Ovary (tissue), 10 donors: ENCODE measurements at places on chromosomes 13 and 19.

DNA sequence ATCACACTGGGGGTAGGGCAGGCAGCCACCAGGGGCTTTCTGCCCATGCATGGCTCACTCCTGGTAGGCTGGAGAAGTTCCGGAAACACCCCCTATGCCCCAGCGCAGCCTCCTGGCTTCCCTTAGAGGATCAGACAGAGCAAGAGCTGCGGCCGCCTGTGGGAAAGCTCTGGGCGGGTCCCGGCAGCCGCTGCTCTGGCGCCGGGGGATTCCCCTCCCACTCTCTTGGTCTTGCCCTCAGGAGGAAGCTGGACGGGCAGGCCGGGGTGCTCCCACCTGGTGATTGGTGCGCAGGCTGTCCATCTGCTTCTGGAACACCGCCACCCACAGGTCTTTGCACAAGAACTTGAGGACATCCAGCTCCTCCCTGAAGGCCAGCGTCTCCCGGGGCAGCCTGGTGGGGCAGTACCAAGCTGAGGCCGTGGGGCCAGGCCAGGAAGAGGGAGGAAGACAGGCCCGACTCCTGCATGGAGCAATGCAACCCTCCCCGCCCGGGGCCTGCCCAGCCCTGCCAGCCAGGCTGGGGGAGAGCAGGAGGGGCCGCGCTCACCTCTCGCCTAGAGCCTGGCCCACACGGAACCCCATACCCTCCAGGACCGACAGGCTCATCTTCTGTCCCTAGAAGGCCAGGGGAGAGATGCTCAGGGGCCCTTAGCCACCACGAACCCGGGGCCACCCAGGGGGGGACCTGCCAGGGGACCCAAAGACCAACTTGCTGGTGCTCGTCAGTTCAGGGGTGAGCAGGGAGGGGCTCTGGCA, 4.0 kb upstream of the NKPD1 start:
- peak; percentile 60 for DNase-seq

DNA sequence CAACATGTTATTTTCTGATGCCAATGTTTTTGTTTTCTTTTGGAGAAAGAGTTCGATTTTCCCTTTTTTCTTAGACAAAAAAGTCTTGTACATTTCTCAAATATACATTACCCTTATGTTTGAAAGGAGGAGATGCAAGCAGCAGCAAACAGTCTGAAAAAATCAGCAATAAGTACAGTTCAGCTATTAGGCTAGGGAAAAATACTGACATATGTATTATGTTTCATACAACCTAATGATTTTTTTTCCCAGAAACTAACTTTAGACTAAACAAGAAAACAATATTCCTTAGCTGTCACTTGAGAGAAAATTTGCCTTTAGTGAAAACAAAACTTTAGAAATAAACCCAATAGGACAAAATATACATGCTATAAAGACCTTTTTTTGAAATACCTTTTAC, 1223.5 kb downstream of the SLITRK1 start:
- DNase-seq, result no peak

GRCh38 chr13:42969565-42970172, 22.4 kb downstream of the EPSTI1 start:
- DNase-seq, result peak; percentile 74

DNA sequence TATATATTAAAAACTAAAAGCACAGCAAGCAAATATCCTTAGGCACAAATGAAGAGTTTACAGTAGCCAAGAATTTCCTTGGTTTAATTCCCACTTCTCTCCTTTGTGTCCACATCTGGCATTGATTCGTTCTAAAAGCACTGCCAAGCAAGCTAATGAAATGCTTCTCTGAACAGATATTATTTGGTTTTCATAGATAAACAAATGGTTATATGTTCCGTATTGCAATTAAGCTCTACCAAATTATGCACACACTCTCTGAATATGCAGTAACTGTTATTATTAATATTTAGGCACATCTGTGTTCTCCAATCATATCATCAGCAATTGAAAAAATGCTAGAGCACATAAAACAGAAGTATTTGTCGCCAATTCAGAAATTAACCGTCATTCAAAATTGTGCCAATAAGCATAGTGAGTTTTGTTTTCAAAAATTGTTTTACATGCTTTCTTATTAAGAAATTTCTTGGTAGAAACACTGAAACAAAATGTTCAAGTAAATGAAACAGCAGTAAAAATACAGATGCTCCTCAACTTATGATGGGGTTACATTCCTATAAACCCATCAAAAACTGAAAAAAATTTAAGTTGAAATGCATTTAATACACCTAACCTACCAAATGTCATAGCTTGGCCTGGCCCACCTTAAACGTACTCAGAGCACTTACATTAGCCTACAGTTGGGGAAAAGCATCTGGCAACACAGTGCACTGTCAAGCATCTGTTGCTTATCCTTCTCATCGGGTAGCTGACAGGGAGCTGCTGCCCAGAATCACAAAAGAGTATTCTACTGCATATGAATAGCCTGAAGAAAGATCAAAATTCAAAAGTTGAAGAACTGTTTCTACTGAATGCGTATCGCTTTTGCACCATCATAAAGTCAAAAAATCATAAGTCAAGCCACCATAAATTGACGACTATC, 2134.7 kb downstream of the PCDH9 start:
- no peak for DNase-seq

GRCh38 chr19:48329167-48329891, 4.0 kb downstream of the EMP3 start:
- peak; percentile 42 for DNase-seq

- no peak for DNase-seq
Observed at GRCh38 chr13:114065926-114066774, 66.3 kb downstream of the RASA3 start.

DNA sequence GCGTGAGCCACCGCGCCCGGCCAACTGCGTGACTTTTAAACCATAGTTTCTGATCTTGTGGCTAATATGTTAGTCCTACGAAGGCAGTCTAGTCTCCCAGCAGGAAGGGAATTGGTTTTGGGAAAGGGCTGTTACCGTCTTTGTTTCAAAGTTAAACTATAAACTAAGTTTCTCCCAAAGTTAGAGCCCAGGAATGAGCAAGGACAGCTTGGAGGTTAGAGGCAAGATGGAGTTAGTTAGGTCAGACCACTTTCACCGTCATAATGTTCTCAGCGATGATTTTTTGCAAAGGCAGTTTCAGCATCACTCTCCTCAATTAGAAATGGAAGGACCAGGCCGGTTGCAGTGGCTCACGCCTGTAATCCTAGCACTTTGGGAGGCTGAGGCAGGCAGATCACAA, 17.7 kb upstream of the ADGRE2 start:
- no peak for DNase-seq

DNA sequence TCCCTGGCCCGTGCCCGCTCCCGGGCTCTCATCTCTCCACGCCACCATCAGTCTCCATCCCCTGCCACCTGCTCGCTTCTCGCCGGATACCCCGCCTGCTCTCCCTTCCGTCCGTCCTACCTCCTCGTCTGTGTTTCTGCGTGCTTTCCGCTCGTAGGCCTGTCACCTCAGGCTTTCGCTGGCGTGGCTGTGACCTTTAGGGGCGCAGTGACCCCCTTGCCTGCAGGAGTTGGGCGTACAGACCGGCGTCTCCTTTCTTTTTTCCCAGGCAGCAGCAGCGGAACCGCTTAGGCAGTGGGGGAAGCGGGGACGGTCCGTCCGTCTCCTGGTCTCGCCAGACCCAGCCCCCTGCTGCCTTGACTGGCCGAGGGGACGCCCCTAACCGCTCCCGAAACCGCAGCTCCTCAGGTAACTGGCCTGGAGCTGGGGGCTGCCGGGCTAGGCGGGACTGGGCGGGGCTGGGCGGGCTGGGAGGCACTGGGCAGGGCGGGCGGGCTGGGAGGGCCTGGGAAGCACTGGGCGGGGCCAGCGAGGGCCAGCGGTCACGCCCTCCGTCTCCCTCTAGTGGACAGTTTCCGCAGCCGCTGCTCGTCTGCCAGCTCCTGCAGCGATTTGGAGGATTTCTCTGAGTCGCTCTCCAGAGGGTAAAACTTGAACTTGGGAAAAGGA, 6.3 kb downstream of the PGLYRP1 start:
- DNase-seq, result peak; percentile 80

DNA sequence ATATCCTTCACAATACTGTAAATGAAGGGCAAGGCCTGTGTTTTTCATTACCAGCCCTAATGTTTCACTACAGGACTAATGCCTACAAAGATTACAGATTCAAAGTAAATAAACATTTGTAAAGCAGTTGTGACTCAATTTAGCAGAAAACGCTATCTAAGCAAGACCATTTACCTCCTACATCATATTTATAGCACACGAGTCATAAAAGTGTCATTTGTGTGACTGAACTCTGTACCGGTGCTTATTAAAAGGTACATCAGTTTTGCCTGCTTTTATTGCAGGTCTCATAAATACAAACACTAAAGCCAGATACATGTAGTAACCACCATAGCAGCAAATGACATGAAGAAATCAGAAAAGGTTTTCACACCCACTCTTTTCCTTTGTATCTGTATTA, 61.5 kb upstream of the SLC15A1 start:
- DNase-seq, result no peak

DNA sequence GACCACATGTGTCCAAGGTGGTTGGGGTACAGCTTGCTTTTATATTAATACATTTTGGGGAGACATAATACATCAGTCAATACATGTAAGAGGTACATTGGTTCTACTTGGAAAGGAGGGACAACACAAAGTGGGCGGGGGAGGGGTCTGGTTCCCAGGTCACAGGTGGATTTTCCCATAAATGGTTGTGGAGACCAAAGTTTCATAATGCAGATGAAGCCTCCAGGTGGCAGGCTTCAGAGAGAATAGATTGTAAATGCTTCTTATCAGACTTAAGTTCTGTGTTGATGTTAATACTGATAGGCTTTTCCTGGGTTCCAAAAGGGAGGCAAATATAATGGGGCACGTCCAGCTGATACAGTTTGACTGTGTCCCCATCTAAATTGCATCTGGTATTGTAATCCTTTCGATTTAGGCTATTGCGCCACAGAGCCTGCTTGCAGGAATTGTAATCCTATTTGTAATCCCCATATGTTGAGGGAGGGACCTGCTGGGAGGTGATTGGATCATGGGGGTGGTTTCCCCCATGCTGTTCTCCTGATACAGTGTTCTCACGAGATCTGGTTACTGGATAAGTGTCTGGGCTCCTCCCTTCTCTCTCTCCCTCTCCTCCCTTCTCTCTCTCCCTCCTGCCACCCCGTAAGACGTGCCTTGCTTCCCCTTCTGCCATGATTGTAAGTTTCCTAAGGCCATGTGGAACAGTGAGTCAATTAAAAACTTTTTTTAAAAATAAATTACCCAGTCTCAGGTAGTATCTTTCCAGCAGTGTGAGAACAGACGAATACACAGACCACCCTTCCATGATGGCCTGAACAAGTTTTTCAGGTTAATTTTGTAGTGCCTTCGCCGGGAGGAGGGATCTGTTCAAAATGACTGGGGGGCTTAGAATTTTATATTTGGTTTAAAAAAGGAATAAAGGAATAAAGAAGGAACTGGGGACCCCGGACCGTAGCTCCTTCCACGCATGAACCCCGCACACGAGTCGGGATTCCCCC, 44.9 kb downstream of the ZNF823 start:
- DNase-seq, result no peak

- DNase-seq, result no peak
Observed at GRCh38 chr19:34503531-34504272, 22.1 kb downstream of the WTIP start.

GRCh38 chr19:2578391-2578890, 102.5 kb downstream of the GADD45B start:
- DNase-seq, result no peak

DNA sequence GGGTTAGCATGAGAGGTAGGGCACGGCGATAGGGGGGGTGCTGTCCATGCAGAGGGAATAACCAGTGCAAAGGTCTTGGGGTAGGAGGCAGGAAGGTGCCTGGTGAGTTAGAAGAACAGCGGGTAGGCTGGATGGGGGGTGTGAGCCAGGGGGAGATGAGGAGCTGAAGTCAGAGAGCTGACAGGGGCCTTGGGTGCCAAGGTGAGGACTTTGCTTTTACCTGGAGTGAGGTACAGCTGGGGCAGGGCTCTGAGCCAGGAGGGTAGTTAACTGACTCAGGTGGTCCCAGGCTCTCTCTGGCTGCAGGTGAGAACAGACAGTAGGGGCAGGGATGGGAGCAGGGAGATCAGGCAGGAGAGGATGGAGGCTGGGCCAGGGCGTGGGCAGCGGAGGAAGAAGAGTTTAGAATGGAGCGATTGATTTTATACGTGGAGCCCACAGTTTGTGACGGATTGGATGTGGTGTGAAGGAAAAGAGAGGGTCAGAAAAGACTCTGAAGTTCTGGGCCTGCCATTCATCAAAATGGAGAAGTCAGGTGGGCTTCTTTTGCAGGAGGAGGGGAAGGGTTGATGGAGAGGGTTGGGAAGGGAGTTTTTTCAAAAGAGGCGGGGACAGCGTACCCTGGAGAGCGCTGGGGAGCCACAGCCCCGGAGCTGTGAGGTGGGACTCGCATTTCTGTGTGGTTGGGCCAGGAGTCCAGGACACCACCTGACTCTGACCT, 1.2 kb upstream of the GRAMD1A start:
- DNase-seq, result no peak

DNA sequence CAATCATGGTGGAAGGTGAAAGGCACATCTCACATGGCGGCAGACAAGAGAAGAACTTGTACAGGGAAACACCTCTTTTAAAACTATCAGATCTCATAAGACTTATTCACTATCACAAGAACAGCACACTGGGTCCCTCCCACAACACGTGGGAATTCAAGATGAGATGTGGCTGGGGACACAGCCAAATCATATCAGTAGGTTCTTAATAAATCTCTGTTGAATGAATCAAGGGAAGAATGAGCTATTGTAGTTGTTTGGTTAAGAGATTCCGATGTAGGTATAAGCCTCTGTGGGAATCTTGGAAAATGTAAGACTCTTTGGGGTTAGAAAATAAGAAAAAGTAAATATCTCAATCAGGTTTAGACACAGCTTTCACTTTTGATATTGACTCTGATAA, 400.2 kb downstream of the KCNRG start:
- DNase-seq, result no peak

DNA sequence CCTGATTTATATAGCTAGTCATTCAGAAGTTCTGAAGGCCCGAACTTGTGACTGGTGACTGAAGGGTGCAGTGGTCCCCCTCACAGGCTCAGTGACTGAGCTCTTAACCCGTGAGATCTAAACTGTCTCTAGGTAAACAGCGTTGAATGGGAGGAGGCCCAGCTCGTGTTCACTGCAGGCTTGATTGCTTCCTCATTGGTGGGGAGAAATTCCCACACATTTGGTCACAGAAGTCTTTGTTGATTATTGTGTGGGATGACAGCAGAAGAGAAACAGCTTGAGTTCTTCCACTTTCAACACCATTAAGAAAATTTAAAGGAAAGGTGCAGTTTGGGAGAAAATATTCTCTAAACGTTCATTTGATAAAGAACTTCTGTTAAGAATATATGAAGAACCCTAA, 1178.0 kb downstream of the UQCRFS1 start:
- DNase-seq, result no peak
